ENCODE measurements at places on chromosomes 4 and X.

DNA sequence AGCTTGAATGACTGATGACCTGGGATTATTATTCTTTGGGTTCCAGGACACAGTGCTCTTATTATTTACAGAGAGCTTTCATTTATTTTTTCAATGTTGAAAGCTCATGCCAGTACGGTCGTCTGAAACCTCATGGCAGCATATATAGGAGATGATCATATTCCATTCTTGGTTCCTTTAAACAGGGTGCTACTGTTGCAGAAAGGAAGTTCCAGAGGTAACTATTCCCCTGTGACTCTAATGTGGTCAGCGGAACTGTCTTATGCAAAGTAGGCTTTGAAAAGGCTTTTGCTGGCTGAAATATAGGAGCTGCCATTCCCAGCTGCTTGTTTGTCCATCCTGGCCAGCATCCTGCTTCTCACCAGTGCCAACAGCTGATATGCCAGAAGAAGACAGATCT lies 208.3 kb upstream of the LEF1 start:
- no peak for DNase-seq

DNA sequence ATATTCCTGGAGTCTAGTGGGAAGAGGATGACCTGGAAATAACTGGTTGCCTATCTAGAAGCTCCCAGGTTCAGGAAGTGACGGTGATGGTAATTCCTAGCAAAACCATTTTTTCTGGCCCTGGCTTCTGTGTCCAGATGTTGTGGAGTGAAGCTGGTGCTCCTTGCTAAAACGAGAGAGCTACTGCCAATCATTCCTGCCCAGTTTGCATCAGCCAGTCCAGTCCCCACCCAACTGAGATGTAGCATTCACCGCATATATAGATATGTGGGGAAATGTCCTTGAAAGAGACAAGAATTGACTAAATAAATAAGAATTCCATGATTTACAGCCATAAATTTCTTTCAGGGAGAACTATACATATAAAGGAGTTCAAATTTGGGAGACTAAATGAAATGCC lies 6.3 kb downstream of the HPGDS start:
- no peak for DNase-seq

DNA sequence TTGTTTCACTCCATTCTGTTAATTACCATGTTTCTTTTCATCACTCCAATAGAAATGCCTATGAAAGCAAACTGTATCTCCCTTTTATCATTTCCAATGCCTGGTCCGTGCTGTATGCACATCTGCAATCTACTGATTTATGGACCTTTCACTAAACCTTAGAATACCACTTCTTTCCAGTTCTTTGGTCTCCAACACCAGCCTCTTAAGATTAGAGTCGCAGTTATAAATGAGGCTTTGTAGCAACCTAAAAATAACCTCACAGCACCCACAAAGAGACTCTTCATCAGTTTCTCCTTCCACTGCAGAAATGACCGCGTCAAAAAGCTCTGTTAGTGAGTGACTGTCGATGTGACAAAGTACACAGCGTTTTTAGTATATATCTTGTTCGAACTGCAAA lies 282.6 kb downstream of the ADGRA3 start:
- DNase-seq, result no peak

DNA sequence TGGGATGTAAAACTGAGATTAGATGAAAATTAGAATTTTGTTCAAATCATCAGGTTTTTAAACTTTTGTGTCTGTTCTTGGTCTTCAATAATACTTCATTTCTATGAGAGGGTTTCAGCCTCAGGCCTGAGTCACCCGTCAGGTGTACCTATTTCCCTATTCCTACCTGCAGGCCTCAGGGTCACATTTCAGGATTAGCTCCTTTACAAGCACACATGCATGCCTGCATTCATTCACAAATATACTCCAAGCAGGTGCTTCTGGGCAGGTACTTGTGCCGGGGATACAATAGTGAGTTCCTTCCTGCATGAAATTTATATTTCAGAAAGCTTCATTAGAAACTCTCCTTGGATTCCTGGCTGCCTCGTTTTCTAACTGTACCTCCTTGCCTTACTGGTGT lies 114.9 kb downstream of the SHISA3 start:
- DNase-seq, result no peak

- no peak for DNase-seq
These were observed 2.6 kb upstream of the TCEANC start for GRCh38 chrX:13650318-13650717.

DNA sequence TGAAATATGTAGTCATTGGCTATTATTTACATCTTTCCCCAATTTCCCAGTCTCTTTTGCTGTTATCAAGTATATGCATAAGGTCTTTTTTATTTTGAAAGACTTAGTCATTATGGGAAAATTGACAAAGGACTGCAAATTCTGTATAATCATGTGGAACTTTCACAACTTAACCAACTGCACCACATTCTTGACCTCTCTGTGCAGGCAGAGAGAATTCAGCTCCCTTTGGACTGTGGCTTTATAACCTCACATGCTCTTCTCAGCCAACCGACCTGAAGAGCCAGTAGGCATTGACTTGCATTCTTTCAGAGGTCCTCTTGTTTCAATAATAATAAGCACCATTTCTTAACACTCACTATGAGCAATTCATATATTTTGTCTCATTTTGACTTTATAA lies 66.9 kb downstream of the ANXA3 start:
- DNase-seq, result no peak

DNA sequence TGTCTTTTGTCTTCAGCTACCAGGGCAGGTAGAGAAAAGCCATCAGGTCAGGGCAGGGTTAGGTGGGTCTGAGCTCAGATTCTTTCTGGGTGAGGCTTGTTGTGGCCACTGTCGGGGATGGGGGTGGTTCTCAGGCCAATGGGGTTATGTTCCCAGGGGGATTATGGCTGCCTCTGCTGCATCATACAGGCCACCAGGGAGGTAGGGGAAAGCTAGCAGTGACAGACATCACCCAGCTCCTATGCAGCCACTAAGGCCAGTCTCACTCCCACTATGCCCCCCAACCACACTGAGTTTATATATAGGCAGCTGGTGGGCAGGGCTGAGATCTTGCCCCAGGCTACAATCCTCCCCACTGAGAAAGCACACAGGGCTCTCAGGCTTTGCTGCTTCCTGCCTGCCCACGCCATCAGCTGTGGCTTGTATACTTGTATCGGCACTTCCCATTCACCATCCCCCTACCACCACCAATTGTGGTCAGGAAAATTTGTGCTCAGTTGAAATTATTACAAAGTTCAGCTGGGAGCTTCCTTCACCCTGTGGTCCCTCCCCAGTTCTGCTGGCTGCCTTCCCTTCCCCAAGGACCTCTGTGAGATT lies 72.6 kb upstream of the PTPN13 start:
- no peak for DNase-seq

All from activated naive CD4-positive, alpha-beta T cell treated with anti-CD3 and anti-CD28 coated beads, Interleukin-2, amount 50 U/mL, for 72 hours (primary cell).